Cortex of kidney (tissue), 1 donor: ENCODE measurements at places on chromosomes 4 and X.

- no peak for DNase-seq
Measured at GRCh38 chr4:10160281-10160856, 43.8 kb upstream of the WDR1 start.

GRCh38 chrX:118000518-118000917, 116.1 kb downstream of the KLHL13 start:
- no peak for DNase-seq

DNA sequence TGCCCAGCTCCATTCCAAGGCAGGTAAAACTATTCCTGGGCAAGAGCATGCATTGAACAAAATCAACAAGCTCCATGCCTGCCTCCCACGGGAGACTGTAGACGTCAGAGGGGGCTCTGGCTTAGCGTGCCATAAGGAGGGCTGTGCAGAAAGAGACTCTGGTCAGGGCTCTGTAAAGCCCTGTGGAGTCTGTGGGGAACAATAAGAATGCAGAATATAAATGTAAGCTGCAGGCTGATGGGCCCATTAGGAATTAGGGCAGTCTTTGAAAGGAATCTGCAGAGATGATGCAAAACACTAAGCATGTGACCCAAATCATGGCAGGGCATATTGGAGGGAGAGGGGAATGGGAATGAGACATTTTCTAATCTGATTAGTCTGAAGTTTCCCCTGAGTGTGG, 170.3 kb downstream of the EFHC2 start:
- DNase-seq = no peak

DNA sequence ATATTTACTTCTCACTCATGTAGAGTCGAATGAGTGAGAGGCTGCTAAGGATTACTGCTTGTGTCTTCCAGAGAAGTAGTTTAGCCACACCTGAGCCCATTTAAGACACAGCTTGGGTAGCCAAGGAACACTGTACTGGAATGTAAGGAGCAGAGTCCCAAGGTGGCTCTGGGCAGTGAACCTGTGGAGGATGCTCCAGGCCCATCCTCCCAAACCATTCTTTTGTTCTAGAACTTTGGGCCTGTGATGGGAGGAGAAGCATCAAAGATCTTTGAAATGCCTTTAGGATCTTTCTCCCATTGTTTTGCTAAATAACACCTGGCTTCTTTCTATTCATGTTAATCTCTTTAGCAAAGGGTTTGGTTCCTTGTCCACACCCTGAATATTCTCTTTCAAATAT, 162.2 kb downstream of the KLHL4 start:
- no peak for DNase-seq

DNA sequence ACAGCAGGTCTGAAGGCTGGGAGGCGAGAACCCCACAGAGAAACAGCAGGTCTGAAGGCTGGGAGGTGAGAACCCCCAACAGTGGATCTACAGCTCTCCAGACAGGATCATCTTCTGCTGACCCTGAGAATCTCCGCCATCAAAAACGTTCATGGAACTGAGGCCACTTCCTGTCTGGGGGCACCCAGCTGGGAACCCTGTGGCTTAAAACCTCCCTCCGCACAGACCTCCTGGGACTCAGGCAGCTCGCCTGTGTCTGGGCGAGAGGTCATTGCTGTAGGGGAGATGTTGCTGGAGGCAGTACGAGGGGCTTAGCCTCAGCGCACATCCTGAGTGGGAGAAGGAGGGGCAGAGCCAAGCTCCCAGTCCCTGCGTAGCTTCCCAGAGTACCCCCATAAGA, 15.1 kb upstream of the CLDN24 start:
- no peak for DNase-seq

GRCh38 chrX:32155044-32155638, 1056.2 kb downstream of the DMD start:
- no peak for DNase-seq

DNA sequence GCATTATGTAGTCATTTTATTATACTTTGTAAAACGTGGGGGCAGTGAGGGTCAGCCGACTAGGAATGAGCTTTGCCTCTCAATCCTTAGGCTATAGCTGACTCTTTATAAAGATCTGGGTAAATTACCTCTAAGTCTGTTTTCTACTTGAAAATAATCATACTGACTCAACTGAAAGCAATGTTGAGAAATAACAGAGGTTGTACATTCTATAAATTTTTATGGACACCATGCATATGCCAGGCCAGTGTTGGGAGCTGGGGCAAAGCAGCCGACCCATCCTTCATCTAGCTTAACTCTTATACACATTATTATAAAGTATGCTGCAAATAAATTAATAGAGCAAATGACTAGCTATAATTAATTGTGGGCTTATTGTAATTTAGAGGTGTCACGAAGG, 2.2 kb upstream of the DCUN1D4 start:
- DNase-seq = no peak

DNA sequence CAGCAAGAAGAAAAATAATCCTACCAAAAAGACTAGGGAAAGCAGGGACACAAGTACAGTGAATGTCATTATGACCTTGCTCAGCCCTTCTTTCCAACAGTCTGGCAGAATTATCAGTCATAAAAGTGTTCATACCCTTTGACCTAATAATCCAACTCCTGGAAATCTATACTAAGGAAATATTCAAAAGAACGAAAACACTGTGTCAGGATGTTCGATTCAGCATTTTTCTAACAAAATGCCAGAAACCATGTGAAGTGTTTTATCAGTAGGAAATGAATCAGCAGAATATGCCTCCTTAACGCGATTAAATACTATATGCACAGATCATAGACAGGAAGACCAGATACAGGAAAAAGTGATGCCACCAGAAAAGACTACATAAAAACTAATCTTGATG, 16.2 kb upstream of the S100G start:
- no peak for DNase-seq

- no peak for DNase-seq
Measured at GRCh38 chr4:104967034-104967401, 179.7 kb upstream of the TET2 start.

DNA sequence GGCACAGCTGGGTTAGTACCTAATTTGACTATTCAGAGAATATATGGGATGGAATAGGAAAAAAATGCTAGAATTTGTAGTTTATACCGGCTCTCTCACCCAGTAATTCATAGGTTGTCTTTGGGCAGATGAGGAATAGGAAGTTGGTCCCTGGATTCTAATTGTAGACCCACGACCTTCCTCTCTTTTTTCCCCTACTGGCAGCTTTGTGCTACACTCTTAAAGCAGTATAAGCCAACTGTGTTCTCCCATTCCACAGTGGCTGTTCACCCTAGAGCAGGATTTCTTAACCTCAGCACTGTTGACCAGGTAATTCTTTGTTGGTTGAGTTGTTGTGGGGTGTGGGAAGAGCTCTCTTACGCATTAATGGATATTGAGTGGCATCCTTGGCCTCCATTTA, 92.9 kb downstream of the FNIP2 start:
- DNase-seq = no peak

DNA sequence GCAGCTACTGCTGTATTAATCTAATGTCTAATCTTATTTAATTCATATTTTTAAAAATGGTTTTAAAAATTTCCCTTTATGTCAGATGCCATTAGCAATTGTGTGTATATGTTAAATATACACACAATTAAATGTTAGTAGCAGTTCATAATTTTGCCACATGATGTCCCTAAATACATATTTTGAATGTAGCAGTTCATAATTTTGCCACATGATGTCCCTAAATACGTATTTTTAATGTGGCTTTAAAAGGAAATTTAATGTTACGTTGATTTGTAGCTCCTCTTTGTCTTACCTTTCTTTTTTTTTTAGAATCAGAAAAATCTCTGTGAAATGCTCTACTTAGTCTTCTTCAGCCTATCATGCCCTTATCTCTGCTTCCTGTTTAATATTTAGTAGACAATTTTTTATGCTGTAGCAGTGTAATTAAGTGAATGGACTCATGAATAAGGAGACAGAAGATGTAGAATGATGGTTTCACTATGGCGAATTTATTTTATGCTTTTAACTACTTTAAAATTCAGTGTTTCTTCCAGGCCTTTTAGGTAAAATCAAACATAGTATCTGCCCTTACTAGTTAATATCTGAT, 26.1 kb downstream of the RBM46 start:
- no peak for DNase-seq

- no peak for DNase-seq
Measured at GRCh38 chr4:52173470-52174045, 122.5 kb downstream of the SPATA18 start.

GRCh38 chr4:144985531-144985930, 112.5 kb downstream of the ANAPC10 start:
- DNase-seq = no peak

- DNase-seq = no peak
Measured at GRCh38 chr4:15776871-15777648, 1.1 kb upstream of the CD38 start.

DNA sequence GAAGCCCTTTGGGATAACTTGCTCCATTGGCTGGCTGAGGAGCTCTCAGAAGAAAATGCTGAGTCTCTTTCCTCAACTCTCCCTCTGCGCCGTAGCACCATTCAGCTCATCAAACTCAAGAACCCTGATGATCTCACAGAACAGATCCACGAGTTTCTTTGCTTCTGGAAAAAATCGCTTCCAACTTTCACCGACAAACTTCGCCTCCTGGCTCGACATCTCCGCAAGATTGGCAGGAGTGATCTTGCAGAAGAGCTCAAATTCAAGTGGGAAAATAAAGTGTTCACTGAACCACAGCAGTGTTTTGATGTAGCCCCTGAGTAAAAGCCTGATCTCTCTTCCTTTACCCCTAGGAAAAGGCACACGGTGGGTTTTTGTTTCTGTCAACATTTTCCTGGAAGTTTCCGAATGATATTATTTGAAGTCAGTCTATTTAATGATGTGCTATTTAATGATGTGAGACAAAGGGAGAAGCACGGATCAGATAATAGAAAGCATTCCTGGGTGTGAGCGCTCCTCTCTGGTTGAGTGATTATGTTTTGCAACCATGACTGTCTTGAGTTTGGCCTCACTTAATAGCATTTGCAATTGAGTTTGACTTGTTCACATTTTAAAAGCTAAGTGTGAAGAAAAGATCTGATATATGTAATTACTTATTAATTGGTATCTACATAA, 62.2 kb downstream of the DTHD1 start:
- no peak for DNase-seq

GRCh38 chrX:100720301-100720700, 11.6 kb downstream of the SYTL4 start:
- DNase-seq = no peak

GRCh38 chr4:54937501-54937900, 187.9 kb downstream of the KDR start:
- DNase-seq = no peak

DNA sequence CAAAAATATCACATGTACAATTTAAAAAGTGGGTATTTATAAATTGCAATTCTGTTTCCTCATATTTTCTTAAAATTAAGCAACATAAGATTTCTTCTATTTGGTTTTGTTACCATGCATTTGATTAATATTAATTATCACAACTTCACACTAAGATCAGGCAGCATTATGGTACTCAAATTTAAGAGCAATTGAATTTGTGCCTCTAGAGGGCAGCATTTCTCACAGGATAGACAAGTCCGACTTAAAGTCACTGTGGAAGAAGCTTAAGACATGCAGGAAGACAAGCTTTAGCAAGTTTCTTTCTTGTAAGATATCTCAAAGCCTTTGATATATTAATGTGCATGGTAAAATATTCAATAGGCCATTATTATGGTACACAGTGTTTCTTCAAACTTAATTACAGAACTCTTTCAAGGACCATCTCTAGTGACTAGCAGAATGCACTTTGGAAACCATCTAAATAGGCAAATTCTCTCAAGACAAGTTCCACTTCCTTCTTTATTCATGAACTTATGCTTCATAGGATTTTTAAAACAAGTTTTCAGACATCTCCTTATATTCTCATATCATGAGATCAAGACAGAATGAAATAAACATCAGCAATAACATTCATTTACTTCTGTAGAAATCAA, 35.0 kb downstream of the FBXW7 start:
- no peak for DNase-seq

DNA sequence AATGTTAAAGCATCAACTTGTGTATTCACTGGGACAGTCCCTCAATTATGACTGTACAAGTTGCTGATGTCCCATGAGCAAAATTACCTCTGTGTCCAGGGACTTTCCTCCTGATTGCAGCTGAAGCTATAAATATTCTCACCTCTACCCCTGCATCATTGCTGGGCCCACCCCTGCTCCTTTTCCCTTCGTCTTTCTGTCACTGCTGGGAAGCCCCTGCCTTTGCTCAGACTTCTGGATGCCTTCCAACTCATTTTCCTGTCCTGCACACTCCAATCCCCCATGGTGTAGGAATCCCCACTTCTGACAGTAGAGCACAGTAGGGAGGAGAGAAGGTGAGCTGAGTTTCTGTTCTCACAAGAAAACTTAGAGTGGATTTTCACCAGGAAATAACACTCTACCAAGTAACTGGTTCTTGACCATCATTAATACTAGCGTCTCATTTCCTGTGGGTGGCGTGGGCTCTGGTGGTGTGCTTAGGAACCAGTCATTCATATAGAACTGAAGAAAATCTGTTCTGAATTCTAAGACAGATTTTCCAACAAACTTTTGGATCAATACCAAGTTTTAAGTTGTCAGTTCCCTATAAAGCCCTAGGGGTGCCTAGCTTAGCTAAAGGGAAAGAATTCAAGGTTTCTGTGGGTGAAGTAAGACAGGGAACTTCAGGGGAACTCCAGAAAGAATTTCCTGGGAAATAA, 136.2 kb upstream of the MED14 start:
- DNase-seq = no peak

GRCh38 chr4:82524570-82525152, 37.1 kb downstream of the TMEM150C start:
- DNase-seq = no peak

DNA sequence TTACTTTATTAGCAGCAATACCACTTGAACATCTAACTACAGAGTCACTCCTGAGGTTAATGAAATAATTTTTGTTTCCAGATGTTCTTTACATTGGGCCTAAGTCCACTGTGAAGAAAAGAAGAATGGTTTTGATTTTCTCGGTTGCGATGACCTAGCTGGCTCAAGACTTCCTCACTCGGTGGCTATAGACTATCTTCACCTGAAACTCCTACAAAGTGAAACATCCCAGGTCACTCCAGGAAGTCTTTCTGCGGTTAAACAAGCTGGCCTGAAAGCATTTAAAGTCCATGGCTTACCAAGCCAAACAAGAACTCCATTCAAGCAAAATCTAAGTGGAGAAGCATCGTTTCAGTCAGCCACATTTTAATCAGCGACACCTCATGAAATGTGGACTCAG, 13.7 kb upstream of the SORBS2 start:
- DNase-seq = no peak
